ENCODE measurements at places on chromosomes 16 and 17.

DNA sequence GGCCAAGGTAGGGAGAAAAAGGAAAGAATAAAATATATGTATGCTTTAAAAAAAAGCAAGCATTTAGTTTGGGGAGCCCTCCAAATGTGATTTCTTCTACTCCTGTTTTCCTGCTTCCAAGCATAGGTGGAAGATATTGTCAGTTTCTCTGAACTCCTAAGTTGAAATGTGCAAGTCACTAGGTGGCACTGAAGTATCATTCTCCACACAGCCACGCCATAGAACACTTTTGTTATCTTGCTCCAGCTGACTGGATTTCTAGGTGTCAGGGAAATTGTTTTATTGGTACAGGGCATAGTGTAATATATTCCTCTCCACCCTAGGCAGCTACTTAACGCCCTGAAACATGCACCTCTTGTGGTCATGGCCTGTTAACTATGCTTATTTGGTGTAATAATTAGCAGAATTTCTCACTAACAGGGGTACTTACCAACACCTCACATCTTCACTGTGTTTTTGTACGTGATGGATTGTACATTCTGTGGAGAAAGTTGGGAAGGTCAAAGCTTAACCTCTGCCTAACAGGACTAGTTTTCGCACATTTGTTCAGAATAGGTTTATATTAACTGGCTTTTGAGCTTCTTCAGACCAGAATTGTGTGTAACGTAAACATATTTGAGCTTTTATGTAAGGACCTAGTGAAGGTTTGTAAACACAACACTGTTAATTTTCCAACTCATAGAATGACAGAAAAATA is 69.3 kb downstream of the FTO start:
- peak; percentile 68 for DNase-seq

- DNase-seq = no peak
Measured at GRCh38 chr17:83061586-83061985, 17.8 kb upstream of the METRNL start.

DNA sequence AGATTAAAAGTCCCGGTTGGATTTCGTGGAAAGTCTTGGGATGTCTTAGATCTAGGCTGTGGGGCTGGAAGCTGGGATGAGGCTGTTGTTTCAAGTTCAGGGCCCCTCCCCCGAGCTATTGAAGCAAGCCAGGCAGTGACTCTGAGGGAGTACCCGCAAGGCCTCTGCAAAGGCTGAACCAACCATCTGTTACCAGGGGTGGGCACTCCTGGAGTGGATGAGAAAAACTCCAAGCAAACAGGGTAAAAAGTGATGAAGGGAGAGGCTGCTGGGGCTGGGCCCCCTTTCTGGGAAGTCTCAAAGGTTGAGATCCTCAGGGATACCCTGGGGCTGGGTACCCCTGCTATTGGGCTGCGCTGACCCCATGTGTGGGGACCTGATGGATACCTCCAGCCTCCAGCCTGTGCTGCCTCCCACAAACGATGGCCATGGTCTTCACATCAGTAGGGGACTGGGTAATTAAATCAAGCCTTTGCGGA is 82.4 kb upstream of the KIFC3 start:
- no peak for DNase-seq

GRCh38 chr17:77579682-77580081 is 378.8 kb upstream of the TNRC6C start:
- DNase-seq = no peak

GRCh38 chr17:63486317-63487013 is 9.6 kb downstream of the ACE start:
- DNase-seq = no peak

- DNase-seq = peak; percentile 75
Measured at GRCh38 chr17:45394913-45395568, 37.6 kb downstream of the ARHGAP27 start.

DNA sequence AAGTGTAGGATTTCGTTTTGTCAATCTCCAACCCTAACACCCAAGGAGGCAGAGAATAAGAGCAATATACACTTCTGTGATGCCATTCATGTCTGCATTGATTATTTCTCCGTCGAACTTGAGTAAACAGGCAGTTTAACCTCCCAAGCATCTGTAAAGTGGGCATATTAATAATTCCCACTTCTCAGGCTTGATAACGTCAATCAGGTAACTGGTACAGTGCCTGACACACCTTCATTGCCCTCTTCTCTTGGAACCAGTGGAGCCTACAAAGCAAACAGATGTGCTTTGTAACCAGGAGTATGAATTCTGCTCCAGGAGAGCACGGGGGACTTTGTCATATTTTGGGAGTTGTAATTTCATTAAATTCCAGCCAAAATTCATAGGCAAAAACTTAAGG is 32.5 kb upstream of the PLCG2 start:
- DNase-seq = no peak

GRCh38 chr17:3867606-3868005 is 21.6 kb upstream of the NCBP3 start:
- DNase-seq = no peak

DNA sequence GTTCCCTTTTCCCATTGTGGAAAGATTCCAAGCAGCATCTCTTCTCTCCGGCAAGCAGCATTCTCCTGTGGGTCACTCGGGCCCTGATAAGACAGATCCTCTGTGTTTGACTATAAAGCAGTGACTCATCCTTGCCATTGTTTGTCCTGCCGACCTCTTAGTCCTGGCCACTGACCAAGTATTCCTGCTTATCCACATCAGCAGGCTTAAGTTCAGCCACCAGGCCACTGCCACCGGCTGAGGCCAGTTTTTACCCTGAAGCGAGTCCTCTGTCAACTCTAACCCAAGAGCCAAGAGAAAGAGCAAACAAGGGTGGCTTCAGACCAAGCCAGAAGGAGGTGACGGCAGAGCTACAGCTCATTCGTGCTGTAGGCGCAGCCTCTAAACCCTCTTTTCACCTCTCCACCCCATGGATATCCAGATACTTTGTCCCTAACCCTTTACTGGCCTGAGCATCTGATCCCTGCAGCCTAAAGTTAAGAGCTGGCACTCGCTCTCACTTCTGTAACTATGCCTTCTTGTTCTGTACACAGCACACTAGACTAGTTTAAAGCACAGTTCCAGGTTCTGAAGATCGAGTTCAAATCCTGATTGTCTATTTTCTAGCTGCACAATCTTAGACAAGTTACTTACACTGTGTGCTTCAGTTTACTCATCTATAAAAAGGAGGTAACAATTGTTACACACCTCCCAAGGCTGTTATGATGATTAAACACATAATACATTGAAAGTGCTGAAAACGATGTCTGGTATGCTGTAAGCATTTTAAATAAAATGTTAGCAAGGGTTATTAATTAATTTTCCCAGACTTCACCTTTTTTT is 31.0 kb downstream of the SOX9 start:
- DNase-seq = peak; percentile 61

GRCh38 chr16:35195173-35195863 is 1735.9 kb downstream of the TP53TG3F start:
- no peak for DNase-seq

GRCh38 chr17:31733326-31733725 is 125.7 kb downstream of the COPRS start:
- no peak for DNase-seq

DNA sequence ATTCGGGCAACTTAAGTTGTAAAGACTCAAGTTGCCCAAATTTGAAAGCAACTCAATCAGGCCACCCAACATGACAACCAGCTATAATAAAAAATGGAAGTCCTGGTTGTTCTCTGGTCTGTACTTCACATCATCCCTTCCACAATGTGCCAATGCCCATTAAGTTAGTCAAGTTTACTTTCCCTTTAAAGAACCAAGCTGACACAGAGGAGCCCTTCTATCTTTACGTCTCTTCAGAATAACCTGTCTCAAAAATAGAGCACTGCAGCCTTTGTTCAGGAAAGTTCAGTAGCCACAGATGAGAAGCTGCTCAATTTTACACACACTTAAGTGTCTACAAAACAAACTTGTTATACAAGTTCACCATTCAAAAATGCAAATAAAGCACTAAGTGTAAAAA is 75.1 kb upstream of the C17orf78 start:
- no peak for DNase-seq

- DNase-seq = no peak
Measured at GRCh38 chr16:72051818-72052217, 2.5 kb upstream of the HP start.

- peak; percentile 98 for DNase-seq
Measured at GRCh38 chr17:5191541-5192417, at the start of gene ZNF594. ZNF594 (minus strand) TSS chr17:5191868; CDS start chr17:5184256, 7,612 bp downstream.

DNA sequence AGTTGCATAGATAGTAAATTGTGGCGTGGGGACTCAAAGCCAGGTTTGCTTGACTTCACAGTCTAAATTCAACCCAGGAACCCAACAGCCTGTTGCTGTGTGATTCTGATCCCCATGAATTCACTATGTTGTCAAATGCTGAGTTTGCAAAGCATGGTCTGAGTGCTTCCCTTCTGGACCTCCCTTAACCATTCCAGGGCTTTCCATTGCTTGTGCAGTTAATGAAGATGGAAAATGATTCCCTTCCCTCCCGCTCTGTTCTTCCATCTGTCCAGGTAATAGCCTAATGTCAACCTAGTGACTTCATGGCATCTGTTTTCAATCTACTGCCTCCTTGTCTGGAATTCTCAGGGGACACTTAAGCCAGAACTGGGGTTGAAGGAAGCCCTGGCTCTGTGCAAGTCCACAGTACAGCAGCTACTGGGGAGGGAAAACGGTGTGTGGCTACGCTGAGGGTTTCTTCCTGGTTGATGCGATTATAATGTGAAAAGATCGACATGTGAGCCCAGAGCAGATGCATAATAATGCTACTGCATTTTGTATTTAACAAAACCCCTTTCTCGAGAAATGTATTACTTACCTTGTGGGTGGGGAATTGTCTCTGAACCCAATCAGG is 206.7 kb downstream of the CDH13 start:
- peak; percentile 3 for DNase-seq

DNA sequence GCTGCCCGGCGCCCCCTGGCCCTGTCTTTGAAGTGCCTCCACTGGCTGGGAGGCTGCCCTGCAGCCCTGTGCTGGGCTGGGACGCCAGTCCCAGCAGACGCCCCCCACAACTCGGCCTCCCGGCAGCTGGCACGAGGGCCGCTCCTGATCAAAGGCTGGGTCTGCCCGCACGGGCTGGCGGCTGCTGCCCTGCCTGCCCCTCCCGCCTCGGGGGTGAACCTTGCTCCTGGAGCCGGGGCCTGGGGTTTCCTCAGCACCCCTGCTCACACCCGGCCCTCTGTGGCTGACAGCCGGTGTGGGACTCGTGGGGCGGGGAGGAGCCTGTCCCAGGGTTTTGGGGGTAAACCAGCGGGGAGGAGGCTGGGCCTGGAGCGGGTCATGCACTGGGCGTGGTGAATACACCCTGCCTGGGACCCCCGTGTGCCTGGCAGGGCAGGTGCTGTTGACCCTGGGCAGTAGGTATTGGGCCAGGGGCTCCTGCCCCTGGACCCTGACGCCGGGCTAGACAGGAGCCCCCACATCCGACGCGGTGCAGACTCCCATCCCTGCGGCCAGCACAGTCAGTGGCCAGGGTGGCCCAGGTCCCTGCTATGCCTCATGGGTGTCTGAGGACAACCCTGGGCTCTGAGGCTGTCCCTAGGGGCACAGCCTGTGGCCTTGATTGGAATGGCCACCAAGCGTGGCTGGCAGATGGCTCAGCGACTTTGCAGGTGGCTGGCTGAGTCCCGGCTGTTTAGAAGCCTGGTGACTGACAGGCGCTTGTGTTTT is 21.7 kb downstream of the CENPX start:
- DNase-seq = no peak

DNA sequence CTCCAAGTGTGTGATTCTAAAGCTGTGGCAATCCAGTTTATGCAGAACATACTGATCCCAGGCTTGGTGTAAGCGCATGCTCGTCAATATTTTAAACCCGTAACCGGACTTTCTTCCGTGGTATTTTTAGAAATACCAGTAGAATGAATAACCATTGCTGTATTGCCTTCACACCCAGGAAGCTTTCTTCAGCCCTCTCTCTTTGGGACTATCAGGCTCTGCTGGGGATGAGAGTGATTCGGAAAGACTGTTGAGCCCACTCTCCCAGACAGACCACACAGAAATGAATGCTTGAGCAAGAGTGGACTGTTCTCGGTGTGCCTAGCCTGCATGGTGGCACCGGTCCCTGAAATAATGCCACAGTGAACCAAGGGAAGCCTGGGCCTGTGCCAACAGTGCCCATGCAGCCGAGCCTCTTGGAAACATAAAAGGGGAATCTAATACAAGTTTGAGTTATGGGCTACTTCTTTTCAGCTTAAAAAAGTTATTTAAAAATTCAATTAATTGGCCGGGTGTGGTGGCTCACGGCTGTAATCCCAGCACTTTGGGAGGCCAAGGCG is 89.9 kb upstream of the ELAC2 start:
- DNase-seq = no peak

- DNase-seq = no peak
Measured at GRCh38 chr17:50196036-50196435, 5.4 kb downstream of the COL1A1 start.

DNA sequence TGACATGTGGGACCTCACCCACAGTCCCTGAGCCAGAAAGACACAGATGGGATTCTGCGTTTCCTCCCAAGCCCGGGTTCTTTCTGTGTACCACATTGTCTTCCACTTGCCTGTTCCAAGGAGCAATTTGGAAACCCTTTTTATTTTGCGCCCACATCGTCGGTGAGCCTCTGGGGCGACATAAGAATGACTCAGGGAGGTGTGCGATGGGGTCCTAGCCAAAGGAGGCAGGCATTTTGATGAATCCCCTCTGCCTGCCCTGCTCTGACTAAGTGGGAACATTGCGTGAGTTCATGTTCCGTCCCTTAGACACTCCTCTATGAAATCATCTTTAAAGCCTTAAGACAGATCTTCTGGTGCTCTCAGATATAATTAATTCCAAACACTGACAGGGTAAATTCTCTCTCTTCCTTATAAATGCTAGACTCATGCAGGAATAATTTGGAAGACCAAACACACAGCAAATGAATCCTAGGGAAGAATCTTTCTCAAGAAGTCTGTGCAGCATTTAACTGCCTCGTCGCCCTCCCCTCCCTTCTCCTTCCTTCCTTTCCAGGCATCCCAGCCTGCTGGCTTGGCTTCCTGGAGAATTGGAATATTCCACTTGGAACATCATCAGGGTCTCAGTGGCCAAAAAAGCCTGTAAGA is 52.7 kb upstream of the FOXF1 start:
- peak; percentile 79 for DNase-seq

DNA sequence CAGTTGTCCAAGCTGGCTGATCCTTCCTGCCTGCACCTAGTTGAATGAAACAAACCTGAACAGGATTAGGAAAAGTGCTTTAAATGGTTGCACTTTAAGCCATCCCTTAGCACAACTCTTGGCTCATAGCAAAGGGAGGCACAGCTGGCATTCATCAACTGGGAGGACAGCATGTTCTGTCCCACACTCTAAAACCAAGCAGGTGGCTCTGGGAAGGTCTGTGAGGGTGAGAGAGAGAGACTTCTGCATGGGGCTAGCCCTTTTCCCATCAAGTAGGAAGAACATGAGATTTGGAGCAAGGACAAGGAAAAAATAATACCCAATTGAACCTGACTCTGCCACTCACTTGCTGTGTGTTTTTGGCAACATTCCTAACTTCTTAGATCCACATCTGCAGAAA is 140.9 kb upstream of the CCL2 start:
- DNase-seq = no peak

GRCh38 chr16:88585269-88585668 is 15.1 kb downstream of the ZC3H18 start:
- no peak for DNase-seq

GRCh38 chr16:50298075-50298460 is 31.7 kb downstream of the ADCY7 start:
- no peak for DNase-seq

- no peak for DNase-seq
Measured at GRCh38 chr17:28369684-28370034, 448 bp downstream of the VTN start.

GRCh38 chr17:79803421-79803996 is 6.6 kb upstream of the CBX8 start:
- no peak for DNase-seq

GRCh38 chr17:9587969-9588656 is 11.7 kb downstream of the CFAP52 start:
- DNase-seq = no peak

GRCh38 chr17:29124925-29125273 is 55.3 kb downstream of the MYO18A start:
- DNase-seq = no peak
